ENCODE measurements at places on chromosomes 12 and 14. TPM values are rescaled to one million over a fixed set of nuclear protein-coding genes. Genes with fewer than 3 reads are reported as not detected.

CLEC1B gene
- not detected for polyA plus RNA-seq

TAMALIN gene
- 22.5 TPM for polyA plus RNA-seq

FGF23 gene
- 0.14 TPM for polyA plus RNA-seq

DNA sequence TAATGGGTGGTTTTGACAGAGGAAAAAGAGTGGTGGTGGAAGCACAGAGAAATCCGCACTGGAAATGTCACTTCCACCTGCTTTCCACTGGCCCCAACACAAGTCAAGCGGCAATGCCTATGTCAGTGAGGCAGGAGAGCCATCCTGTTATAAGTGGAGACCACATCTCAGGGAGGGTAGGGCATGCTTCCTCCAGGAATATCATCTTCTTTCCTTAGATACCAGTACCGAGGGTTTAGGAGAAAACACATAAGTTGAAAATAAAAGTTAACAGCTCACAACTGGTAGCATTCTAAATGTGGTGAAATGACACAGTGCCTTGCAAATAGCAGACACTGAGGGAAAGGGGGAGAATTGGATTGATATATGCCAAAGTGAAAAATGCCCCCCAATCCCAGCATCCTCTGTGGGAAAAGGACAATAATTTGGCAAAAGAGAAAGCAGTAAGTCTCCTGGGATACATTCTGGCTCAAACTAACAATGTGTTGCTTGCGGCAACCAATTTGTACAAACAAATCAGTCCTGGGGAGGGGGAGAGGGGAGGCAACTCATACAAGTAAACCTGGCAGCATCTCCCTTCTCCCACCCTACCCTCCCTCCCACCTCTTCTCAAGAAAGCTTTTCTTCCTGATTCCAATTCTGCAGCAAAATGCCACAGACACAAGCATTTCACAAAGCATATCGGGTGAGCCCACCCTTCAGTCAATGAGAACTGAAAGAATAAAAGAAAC, 57.1 kb downstream of the STON2 start:
- DNase-seq = no peak

- DNase-seq = no peak
Observed at GRCh38 chr14:50603565-50603964, 43.6 kb downstream of the ATL1 start.

GRCh38 chr12:132380641-132381040, 51.3 kb upstream of the GALNT9 start:
- DNase-seq = no peak

DNA sequence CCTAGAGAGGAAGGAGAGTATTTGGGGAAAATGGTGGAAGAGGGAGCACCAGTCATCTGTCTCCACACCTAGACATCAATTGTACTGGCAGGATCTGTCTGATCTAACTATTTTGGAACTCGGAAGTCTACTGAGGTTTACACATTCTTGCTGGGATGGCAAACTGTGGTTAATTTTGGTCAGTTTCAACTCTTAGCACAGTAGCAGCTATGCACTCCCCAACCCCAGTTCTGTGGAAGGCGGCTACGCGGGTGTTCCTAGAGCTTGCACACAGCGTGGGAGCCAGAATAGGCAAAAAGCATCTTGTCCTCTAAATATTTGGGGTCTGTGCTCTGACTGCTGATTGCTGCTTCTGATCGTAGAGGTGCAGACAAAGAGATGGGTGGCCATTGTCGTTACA, 33.8 kb downstream of the TECPR2 start:
- no peak for DNase-seq

DNA sequence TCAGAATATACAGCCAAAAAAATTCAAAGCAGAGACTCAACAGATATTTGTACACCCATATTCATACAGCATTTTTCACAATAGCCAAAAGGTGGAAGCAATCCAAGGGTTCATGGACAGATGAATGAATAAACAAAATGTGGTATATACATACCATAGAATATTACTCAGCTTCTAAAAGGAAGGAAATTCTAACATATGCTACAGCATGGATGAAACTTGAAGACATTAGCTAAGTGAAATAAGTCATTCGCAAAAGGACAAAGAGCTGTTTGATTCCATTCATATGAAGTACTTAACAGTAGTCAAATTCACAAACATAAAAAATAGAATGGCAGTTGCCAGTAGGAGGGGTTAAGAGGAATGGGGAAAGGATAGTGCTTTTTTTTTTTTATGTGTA, 91.8 kb upstream of the ARID2 start:
- DNase-seq = no peak

- no peak for DNase-seq
Observed at GRCh38 chr12:1720494-1720893, 29.6 kb downstream of the ADIPOR2 start.

DNA sequence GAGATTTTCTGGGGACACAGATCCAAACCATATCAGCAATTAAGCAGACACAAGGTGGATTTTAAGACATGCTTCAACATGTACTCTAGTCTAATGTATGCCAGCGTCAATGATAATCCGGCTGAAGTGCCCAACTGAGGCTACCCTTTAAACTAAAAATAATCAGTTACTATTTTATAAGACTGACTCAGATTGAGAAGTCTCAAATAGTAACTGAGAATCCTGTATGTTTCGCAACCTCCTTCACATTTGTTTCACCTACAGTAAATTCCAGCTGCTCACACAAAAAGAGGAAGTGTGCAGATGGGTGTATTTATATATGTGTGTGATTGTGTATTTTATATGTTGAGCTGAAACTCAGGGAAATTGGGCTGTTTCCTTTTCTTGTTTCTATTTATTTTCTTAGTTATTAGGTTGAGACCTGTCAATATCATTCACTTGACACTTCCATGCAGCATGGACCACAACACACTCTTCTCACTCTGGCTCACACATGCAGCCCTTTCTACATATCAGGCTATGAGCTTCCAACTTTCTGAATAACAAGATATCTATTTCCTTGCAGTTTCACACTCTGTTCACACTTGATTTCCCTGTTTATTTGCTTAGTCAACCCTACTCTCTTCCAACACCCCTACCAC, 1224.9 kb upstream of the TMEM132C start:
- no peak for DNase-seq

Data from muscle of arm (tissue), 14 donors.